Activated CD8-positive, alpha-beta T cell treated with anti-CD3 and anti-CD28 coated beads for 36 hours (primary cell): ENCODE measurements at places on chromosomes 13 and 19. TPM values are rescaled to one million over a fixed set of nuclear protein-coding genes. Genes with fewer than 3 reads are reported as not detected.

DNA sequence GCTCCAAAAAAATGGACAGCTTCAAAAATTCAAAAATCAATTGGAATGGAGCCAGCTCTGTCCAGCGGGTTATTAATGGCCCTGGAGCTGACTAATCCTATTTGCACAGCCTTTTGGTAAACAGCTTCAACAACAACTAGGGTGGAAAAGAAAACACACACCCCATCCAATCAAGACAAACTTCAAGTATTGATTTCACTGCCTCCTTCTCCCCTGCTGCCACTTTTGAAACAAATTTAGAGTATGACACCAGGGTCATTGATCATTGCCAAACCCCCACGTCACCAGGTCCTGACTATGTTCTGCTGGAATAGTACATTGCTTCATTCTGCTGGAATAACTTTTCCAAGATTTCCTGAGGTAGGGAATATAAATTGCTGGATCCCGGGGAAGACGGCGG is 56.8 kb upstream of the GTF3A start:
- DNase-seq = no peak

DNA sequence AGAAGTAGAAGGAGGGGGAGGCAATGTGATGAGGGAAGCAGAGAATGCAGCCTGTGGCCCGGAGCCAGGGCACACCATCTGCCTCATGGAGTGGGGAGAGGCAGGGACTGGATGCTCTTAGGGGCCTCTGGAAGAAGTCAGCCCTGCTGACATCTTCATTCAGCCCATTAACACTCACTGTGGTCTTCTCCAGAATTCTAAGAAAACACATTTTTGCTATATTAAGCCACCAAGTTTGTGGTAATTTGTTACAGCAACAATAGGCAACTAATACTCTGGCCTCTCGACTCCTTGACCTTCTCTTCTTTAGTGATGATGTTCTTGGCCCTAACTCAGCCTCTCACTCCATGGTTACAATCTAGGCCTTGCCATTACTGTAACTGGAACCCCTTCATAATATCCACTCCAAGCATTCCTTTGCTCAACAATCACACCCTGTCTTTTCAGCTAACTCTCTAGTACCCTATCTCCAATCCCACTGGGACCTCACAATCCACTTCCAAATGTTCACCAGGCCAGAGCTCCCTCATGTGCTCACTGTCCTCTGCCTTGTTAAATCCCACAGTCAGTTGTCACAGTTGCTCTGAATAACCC is 98.5 kb downstream of the MIPEP start:
- DNase-seq = no peak

SPACA4 gene
- not detected for total RNA-seq

ZNF709 gene
- total RNA-seq = 1.5 TPM

DNA sequence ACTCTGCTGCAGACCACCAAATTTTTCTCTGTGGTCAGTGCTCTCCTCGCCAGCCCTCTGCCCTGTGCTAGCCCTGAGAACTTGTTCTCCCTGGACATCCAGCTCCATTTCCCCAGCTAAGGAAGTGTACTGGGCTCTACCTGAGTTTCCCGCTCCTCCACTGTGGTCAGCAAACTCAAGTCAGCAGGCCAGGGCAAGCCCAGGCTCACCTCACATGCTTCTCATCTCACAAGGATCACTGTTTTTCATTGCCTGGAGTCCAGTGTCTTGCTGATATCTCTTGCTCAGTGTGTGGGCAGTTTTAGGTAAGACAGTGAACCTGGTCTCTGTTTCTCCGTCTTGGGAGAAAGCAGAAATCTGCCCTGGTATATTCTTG is 201.4 kb downstream of the FOXO1 start:
- no peak for DNase-seq

LYPD3 gene
- total RNA-seq = 4.4 TPM
